Hepatocyte (in vitro differentiated cells): ENCODE measurements at places on chromosomes 16 and 17.

GRCh38 chr17:48672340-48672739, 46.2 kb upstream of the HOXB9 start:
- no peak for DNase-seq

GRCh38 chr16:3736116-3736515, 18.8 kb upstream of the TRAP1 start:
- no peak for DNase-seq

- DNase-seq = no peak
Measured at GRCh38 chr17:34356194-34356593, at the start of gene CCL13. TSS of gene CCL13 (plus strand) at chr17:34356480. CDS start at chr17:34356527, 47 bp downstream.

- no peak for DNase-seq
Measured at GRCh38 chr16:86297391-86297790, 212.9 kb upstream of the FOXF1 start.

DNA sequence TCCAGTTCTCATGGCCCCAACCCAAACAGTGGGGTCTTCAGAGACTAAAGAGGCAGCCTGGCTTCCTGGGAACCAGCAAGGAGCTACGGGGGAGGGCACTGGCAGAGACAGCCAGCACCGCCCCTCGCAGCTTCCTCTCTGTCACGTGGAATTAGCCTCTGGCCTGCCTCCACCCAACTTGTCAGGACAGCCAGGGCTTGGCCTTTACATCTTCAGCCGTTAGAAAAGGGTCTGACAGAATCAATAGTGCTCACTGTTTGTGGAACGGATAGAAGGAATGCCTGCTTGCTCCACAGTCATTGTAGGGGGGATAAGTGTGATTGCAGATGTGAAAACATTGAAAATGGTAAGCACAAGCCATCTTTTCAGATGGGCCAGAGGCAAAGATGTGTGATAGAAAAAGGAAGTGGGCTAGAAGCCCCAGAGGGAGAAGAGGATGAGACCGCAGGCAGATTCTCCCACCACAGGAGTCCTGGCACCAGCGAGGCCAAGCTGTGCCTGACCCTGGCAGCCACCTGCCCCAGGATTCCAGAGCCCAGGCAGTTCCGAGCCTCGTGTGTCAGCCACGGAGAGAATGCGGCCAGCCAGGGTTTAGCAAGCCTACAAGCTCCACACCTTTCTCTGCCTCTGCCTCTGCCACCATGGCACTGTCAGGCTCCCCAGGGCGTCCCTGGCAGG, 18.6 kb downstream of the GRIN2C start:
- DNase-seq = no peak

- DNase-seq = no peak
Measured at GRCh38 chr17:32805029-32805976, 71.6 kb downstream of the MYO1D start.

DNA sequence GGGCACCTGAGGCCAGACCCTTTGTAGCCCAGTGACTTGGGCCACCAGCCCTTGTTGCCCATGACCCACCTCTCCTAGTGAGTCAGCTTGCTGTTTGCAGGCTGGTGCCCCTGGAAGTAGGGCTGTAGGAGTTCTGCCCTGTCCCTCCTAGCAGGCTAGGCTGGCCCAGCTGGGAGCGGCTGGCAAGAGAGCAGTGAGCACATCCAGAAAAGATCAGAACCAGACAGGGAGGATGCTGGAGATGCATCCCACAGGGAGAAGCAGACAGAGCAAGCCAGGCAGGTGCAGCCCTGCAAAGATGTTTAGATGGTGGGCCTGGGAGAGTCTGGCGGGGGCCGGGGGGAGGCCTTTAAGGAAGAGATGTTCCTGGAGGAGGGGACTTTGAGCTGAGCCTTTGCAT, 2.4 kb downstream of the SLC5A10 start:
- DNase-seq = no peak

DNA sequence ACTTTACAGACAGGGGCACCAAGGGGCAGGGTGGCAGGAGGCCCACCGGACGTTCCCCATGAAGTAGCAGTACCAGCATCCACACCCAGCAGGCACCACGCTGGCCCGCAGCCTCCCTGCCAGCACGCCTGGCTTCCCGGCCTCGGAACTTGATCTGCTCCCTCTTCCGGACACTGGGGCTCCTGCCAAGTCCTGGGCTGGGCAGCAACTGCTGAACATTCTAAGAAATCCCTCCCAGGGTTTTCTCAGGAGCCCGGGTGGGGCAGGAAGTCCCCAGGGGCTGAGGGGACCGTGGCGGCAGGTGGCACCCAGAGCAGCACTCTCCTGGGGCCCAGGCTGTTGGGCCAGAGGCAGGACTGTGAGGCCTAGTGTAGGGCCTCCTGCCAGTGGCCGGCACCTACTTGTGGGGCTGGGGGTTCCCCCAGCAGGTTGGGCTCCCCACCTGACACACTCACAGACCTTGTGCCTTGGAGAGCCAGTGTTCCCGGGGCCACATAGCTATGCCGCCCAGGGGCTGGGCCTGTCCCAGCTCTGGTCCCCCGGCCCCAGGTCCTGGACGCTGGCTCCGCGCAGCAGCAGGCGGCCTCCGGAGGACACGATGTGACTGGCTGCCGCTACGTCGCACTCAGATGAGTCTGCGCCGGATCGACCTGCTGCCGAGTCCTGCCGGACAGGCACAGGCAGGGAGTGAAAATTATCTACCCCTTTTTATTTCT, 86.2 kb upstream of the CBX4 start:
- no peak for DNase-seq

DNA sequence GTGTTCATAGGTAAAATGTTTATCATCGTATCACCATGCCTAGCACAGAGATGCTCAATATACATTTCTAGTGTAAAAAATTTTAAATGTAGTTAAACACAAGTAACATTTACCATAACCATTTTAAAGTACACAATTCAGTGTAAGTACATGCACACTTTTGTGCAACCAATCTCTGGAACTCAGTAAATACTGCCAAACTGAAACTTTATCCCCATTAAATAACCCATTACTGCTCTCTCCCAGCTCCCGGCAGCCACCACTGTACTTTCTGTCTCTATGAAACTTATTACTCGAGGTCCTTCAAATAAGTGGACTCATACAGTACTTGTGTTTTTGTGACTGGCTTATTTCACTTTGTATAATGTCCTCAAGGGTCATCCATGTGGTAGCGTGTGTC, 29.0 kb downstream of the RMI2 start:
- peak; percentile 6 for DNase-seq

DNA sequence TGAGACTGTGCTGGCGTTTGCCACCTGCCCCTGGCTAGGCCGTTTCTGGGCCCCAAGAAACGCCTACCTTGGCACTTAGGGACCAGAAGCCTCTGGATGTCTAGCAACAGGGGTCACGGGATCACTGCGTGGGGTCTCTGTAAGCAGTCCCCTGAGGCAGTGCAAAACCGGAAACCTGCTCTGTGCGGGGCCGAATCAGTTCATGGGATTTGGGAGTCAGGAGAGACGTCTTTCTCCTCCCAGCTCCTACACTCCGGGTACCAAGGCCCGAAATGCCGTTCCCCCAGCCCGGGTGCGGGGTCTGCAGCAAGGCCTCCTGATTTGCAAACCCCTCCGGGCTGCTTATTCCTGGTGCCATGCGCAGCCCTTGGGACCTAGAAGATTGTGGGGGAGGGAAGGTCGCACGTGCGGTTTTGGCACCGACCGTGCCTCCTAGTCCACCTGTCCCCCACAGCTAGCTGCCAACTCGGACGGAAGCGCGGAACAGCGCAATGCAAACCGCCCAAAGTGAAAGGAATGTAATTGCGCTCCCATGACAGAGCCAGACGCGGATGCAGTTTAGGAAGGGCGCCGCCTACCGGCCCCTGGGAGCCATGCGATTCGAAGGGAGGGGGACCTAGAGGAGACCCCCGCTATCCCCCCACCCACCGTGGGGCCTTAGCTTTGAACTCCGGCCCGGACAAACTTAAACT, 6.5 kb downstream of the IRX5 start:
- DNase-seq = peak; percentile 67

GRCh38 chr17:28274591-28275265, 44.3 kb upstream of the TMEM97 start:
- DNase-seq = no peak

GRCh38 chr16:5451641-5452040, 354.0 kb upstream of the EEF2KMT start:
- no peak for DNase-seq

DNA sequence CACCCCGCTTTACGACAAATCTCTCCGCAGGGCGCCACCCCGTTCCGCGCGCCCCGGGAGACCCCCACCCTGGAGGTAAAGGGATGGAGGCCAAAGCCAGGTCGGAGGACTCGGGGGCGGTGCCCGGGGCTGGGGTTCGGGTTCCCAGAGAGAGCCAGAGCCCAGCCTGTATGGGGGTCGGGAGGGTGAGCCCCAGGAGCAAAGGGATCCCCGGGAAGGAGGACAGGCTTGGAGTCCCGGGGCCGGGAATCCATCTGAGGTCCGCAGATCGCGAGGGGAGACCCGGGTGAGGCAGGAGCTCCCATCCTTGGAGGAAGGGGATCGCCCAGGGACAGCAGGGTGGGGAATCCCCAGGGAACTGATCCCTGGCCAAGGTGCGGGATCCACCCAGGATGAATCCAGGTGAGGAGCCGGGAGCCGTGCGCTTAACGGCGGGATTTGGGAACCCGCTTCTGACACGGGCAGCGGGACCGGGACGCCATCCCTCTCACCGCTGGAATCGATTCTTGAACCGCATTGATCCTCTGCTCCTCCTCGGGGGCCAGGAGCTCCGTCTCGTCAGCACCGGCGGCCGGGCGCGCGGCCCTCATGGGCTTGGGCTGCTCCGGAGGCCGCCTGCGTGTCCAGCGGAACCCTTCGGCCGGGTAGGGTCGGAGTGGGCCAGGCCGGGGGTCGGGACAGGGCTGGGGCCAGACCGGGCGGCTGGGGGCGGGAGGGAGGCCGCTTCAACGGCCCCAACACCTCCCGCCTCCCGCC, at the start of gene MMD:
Gene MMD, minus strand, starts transcription at position 657 of the 756 bp plus-strand sequence. Its CDS starts 140 bp downstream, at position 517.
- DNase-seq = peak; percentile 69

DNA sequence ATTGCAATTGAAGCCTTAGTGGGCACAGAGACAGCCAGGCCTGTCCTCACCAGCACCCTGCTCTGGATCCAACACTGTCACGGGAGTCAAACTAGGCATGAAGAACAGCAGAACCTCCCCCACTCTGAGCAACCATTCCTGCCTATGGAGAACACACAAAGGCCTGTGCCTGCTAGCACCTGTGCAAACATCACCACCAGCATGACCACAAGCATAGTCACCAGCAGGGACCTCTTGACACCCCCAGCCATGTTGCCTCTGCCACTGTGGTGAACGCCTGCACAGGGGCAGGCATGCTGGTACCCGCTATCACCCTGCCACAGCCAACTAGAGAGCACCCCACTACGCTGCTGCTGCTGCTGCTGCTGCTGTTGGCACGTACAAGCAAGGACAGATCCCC, 51.7 kb downstream of the CMC2 start:
- no peak for DNase-seq

DNA sequence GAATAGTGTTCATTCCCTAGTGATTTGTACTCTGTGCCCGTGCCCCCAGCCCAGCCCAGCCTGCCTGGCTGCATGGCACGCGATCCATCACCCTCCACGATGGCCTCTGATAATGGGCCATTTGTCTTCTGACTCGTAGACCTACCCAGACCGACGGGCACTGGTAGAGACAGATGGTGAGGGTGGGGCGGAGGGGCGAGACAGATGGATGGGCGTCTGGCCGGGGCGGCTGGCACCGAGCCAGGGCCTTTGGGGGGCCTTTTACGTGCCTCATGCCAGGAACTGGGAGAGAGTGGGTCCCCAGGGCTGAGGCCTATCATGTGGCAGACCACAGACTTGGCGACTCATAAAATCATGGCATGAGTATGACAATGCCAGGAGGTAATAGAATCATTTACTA, 25.4 kb downstream of the CRHR1 start:
- no peak for DNase-seq

GRCh38 chr16:57277586-57277985, 6.9 kb downstream of the PLLP start:
- no peak for DNase-seq

DNA sequence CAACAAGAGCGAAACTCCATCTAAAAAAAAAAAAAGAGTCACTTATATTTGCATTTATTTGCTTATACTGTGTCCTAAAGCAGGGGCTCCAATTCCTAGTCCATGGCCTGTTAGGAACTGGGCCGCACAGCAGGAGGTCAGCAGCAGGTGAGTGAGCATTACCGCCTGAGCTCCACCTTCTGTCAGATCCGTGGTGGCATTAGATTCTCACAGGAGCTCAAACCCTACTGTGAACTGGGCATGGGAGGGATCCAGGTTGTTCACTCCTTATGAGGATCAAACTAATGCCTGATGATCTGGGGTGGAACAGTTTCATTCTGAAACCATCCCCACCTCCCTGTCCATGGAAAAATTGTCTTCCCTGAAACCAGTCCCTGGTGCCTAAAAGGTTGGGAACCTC, 24.9 kb downstream of the ITGB3 start:
- no peak for DNase-seq

DNA sequence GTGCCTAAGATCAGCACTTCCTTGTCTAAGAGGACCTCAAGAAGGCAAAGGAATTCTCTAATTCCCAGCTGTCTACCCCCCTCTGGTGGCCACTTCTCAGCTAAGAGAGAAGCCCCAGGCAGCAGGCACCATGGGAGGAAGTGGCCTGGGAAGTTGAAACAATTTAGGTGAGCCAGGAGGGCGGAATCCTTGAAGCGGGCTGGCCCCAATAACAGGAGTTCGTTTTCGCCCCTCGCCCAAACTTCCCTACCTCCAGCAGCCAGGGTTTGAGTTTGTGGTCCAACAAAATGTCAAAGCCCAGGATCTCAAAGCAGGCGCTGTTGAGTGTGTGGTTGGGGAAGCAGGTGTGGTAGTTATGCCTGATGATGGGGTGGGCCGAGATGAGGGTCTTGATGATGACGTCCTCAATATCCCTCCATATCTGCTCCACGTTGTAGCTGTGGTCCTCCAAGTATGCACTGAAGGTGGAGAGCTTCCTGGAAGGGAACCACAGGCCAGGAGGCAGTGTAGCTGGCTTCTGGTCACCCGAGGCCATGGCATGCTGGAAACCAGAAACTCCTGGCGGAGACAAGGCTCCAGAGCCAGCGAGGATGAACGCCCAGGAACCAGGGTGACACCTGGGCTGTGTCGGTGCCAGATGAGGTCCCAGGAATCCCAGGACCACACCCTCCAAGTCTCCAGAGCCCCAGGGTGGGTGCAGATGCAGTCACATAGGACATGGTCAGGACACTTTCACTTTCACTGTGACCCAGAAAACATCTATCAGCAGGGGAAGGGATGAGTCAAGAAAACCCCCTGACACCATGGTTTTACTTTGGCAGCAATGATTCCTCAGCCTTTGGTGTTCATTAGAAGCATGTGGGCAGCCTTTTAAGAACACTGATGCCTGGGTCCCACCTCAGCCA, 25.6 kb downstream of the TTLL6 start:
- peak; percentile 91 for DNase-seq

- no peak for DNase-seq
Measured at GRCh38 chr16:87845807-87846619, 23.3 kb downstream of the SLC7A5 start.

DNA sequence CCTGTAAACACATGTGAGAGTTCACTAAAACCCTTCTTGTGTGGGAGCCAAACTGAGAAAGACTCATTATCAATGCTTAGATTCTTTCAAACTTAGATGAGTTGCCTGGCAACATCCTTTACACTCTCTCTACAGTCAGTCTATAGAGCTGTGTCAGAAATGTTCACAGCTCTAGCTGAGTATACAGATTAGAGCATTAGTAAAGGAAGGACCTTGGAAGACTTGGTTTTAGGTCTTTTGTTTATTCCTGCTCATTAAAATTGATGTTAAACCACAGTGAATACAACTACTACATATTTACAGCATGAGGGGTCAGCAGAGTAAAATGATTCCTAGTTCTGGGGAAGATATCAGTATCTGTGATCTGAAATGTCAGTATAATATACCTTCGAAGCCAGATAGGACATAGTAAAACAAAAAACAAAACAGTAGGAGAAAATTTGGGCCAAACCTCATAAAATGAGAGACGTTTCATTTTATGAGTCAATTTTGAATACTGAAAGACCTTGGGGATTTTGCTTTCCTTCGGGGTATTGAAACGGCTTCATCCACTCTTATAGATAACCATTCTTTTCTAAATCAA, 186.0 kb downstream of the TANC2 start:
- DNase-seq = no peak
